ENCODE measurements at places on chromosomes 6 and 20.
A peak's percentile ranks its signal among the peaks of the same experiment; 100 is the strongest.

DNA sequence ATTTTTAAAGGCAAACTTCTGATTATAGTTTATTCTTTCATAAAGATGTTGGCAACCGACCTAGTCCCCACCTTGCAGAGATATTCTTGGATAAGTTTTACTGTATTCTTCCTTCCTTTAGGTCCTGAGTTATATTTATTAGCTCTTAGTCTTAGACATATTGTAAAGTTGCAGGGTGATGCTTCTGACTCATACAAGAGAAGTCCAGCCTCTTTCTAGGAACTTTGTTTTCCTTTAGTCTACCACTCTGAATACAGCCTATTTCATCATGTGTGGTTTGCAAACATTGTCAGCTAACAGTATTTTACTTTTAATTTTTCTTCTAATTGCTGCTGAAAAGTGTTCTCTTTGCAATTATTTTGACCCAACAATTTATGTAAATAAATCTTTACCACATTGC, 686.7 kb downstream of the COL12A1 start:
- DNase-seq = no peak

GRCh38 chr6:39830444-39830843, 38.3 kb downstream of the DAAM2 start:
- DNase-seq = no peak

DNA sequence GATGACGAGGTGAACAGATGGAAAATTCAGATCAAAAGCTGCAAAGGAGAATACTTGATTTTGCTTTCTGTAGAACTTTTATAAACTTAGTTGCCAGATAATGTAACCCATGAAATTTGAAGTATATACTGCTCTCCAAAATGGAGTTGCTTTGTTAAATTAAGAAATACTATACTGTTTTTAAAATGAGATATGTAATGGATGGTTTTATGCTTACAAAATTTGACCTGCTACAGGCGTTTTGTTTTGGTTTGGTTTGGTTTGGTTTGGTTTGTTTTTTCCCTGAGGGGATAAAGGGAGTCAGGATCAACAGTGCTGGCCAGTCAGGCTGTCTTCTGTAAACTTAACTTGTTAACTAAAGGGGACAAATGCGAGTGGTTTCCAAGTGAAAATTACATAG, 55.6 kb upstream of the KIF25 start:
- DNase-seq = no peak

GRCh38 chr6:116399287-116399686, 28.5 kb downstream of the DSE start:
- no peak for DNase-seq

- DNase-seq = no peak
These were observed 87.3 kb downstream of the SCML4 start for GRCh38 chr6:107736713-107737396.

- DNase-seq = no peak
These were observed 133.5 kb downstream of the GPX5 start for GRCh38 chr6:28659250-28659566.

DNA sequence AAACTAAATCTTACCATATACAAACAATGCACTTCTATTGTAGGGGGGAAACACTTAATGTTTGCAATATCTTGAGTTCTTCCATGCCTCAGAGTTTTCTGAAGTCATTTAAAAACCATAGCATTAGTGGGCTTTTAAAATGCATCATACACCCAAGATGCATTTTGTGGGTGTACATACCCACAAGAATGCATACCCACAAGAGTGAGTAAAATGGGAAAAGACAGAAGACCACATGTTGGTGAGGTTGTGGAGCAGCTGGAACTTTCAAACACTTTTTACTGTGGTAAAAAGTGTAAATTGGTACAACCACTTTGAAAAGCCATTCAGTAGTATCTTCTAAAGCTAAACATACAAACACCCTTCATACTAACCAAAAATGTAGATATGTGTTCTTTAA, 57.5 kb downstream of the CYB5R4 start:
- DNase-seq = no peak

- no peak for DNase-seq
These were observed 16.5 kb downstream of the SNHG17 start for GRCh38 chr20:38418509-38419204.

DNA sequence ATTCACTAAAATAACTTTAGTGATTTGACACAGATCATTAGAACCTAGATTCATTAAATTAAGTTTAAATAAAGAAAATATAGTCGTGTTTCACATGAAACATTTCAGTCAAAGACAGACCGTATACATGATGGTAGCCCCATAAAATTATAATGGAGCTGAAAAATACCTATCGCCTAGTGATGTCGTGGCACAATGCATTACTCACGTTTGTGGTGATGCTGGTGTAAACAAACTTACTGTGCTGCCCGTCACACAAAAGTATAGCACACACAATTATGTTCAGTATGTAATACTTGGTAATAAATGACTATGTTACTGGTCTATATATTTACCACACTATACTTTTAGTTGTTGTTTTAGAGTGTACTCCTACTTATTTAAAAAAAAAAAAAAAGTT, 17.3 kb downstream of the DST start:
- no peak for DNase-seq

DNA sequence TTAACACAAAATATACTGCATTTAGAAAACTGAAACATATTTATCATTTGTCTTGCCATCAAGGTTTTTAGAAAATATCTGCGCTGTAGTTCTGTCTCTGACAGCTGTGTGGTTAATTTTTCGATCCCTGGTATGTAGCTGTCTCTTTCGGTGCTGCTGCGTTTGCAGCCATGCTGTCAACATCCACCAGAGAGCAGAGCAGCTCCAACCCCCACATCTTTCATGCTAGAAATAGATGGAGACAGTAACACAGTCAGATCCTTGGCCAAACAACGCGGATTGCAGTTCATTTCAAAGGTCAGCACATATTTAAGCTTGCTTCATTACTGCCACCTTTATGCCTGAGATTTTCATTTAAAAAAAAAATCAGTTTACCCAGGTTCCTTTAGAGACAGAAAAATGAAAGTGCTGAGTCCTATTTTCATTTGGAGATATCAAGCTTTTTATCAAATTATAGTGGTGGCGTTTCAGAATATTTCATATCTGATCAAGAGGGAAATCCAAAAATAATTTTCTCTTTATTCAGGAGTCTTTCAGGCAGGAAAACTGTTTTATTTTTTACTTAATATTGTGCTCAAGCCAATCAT, 157.7 kb upstream of the MMS22L start:
- DNase-seq = peak; percentile 46

DNA sequence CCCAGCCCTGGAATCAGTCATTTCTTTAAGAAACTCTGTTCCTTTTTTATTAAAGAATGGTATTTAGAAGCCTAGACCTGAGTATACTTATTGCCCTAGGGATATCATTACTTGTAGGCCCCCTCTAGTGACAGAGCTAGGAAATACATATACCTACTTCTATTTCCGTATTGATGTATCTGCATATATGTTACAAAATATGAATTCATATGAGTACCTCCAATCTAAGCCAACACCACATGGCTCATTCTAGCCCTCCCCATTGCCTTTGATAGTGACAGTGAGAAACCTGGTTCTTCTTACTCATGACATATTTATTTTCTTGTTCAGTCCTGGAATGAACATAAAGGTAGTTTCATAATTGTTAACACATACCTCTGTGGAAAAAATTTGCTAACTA, 137.2 kb downstream of the FARS2 start:
- peak; percentile 29 for DNase-seq

DNA sequence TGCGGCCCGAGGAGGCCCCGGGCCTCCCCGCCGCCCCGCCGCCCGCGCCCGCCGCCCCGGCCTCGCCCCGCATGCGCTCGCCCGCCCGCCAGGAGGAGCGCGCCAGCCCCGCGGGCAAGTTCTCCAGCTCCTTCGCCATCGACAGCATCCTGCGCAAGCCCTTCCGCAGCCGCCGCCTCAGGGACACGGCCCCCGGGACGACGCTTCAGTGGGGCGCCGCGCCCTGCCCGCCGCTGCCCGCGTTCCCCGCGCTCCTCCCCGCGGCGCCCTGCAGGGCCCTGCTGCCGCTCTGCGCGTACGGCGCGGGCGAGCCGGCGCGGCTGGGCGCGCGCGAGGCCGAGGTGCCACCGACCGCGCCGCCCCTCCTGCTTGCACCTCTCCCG, 1.5 kb downstream of the FOXQ1 start:
- DNase-seq = no peak

DNA sequence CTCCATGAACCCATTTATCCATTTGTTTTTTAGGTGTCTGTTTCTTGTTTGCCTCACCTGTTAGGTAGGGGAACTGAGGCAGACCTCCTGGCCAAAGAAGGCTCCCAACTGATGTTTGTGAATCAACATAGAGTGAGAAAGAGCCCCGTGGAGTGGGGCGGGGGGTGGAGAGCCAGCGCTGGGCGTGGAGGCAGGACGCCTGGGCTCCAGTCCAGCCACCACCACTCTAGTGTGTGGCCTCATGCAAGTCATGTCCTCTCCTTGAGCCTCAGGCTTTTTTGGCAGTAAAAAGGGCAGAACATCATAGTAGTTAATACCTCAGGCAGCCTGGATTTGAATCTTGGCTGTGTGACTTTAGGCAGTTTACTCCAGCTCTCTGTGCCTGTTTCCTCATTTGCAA, 42.2 kb upstream of the SCRT2 start:
- no peak for DNase-seq

DNA sequence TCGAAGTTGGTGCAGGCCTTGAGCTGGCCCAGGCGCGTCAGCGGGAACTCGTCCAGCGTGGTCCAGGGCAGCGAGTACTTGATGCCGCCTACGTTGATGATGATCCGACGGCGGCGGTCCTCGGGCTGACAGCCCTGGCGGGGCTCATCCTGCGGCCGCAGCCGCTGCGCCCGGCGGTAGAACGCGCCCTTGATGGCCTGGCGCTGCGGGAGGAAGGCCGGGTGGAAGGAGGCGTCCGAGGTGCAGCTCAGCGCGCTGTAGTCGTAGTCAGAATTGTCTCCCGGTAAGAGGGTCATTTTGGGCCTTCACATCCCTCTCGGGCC, 12.9 kb downstream of the KCNG1 start:
- no peak for DNase-seq

- no peak for DNase-seq
These were observed 18.7 kb upstream of the LY86 start for GRCh38 chr6:6569811-6570164.

DNA sequence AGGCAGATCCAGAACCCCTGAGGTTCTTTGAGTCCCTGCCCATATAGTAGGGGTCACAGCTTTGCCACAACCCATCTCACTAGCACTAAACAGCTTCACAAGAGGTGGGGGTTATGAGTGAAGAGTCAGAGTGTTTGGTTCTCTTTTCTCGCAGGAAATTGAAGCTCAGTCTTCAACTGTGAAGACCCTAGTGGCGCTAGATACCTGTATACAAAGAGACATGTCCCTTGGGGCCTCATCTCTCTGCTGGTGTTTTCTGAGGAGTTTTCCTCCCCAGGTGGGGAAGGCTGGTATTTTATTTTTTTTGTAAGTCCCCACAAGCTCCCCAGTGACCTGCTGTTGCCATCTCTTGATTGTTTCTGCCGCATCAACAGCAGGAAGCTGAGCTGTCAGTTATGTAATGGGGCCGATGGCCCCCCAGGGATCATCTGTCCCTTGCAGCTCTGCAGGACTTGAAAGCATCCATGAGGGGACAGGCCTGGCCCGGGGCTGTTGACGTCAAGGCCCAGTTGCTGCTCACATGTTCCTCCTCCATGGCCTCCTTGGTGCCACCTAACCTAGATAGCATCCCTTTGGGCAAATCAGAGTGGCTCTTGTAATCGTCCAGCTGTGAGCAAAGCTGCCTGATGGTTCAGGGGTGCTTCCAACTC, 23.1 kb downstream of the STK35 start:
- DNase-seq = no peak

DNA sequence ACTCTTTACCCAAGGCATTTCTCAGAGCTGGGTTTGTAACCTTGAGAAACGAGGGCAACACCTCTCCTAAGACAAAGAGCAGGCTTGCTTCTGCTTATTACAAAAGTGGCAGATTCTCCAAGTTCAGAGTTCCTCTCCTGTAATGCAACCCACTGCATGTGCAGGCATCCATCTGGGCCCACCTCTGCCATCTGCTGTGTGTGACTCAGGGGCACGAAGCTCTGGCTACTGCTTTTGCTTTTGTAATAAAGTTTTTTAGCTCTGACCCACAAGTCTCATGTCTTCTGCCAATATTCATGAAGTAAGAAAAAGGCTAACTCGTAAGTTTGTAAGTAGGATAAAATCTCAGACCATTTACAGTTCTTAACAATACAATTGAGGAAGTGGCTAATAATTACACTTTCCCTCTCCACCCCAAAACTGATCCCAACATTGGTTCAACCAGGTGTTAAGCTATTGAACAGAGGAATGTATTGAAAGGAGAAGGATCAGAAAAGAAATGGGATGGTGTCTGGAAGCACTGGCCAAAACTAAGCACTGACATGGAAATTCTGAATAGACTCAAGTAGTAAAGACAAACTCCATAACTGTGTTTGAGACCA, 51.7 kb upstream of the SMLR1 start:
- DNase-seq = no peak

- no peak for DNase-seq
These were observed 66.0 kb upstream of the TXNDC5 start for GRCh38 chr6:7976485-7977056.

DNA sequence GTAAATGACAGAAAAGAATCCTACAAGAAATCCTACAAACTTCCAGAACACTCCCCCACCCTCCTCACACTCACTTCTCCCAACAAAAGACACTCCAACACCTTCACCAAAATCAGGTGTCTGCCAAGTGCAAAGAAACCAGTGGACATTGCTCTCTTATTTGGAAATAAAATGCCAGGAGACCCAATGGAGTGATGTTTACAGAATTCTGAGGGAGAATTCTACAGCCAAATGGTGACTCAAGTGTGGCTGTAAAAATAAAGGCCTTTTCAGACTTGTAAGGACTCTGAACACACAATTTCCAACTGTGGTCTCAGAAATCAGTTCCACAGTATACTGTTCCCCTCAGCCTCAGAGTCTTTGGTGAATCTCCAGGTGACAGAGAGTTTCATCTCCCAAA, 109.6 kb upstream of the CARMIL1 start:
- no peak for DNase-seq

- peak; percentile 76 for DNase-seq
These were observed at the start of gene GNAS for GRCh38 chr20:58852543-58853271. GNAS (plus strand) TSS chr20:58852716.

DNA sequence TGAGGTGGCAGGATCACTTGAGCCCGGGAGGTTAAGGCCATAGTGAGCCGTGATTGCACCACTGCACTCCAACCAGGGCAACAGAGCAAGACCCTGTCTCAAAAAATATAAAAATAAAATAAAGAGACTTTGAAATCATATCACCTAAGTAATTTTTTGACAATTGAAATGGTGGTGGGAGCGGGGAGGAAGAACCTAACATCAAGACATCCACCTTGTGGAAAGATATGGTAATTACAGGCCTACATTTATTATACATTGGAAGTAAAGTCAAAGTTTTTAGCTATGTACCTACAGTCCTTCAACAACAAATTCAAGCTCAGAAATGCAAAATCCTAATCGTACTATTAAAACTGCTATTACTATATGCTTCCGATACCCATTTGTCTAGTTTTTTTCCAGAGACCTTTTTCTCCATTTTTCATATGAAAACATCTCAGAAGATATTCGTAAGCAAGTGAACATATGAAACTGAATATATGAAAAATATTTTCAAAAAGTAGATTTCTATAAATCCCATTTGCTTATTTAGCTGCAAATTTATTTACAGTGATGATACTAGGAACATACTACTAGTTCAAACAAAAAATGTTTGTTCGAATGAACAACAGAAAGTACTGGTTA, 83.3 kb downstream of the SYCP2 start:
- DNase-seq = no peak

GRCh38 chr20:1225263-1225782, 521 bp upstream of the RAD21L1 start:
- DNase-seq = no peak

Data from Daoy (cell line).